ENCODE measurements at places on chromosomes 11 and 22.

- DNase-seq = no peak
These were observed 67.1 kb downstream of the NAV2 start for GRCh38 chr11:19779740-19780139.

DNA sequence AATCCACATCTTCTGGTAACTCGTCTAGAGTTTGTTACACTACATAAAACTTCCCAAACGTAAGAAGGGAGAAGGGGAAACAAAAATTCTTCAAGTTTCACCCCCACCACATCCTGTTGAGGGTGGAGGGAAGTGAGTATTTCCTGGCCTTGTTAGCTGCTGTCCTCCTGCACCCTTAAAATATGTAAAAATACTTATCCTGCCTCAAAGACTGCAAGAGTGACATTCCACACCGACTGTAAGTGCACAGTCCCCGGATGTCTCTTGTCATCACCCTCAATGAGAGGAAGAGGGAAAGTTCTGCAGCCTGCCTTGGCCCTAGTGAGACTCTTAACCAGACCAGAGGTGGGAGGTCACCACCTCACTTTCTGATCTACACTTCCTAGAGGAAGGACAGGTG, 3.3 kb downstream of the TMEM121B start:
- DNase-seq = no peak

GRCh38 chr11:75456596-75457183, 23.7 kb upstream of the KLHL35 start:
- no peak for DNase-seq

- no peak for DNase-seq
These were observed 151.4 kb downstream of the CACNA1I start for GRCh38 chr22:39722032-39722325.

DNA sequence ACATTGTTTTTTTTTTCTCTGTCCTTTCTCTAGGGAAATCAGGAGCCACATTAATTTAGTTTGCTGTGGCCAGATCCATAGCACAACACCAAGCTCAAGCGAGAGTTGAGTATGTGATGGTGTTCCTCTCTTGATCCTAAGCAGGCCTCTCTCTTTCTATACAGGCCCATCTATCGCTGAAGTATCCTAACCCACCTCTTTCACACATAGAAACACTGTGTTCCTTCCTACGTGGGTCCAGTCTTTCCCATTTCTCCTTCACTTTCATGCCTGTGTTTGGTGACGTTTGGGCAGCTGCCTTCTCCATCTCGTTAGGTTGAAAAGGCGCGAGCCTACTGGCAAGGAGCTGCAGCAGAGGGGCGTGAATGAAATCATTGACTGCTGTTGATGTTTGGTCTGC, 2.4 kb downstream of the PACS1 start:
- no peak for DNase-seq

DNA sequence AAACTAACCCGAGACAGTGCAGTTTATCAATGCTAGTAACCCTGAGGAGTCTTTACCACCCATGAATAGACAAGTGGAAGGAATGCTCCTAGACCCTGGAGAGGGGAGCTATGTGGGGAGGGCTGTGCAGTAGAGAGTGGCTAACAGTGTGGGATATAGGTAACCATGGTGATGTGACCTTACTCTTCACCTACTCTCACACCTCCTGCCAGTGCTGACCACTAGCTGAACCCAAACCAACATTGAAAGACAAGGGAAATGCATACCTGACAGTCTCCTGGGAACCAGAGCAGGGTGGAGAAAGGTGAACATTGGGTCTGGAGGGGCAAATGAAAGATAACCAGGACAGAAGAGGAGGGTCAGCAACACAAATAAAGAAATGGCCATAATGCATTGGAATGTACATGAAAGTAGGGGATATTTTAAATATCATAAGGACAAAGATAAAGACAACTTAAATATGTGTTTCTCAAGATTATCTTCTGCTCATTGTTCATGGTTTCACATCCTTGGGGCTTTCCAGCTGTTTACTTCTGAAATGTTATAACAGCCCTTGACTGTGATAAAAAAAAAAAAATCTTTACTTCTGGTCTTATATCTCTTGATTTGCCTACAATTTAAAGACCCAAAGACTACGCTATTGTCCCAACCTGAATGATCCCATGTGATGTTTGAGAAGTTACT, 983.3 kb upstream of the TENM4 start:
- no peak for DNase-seq

DNA sequence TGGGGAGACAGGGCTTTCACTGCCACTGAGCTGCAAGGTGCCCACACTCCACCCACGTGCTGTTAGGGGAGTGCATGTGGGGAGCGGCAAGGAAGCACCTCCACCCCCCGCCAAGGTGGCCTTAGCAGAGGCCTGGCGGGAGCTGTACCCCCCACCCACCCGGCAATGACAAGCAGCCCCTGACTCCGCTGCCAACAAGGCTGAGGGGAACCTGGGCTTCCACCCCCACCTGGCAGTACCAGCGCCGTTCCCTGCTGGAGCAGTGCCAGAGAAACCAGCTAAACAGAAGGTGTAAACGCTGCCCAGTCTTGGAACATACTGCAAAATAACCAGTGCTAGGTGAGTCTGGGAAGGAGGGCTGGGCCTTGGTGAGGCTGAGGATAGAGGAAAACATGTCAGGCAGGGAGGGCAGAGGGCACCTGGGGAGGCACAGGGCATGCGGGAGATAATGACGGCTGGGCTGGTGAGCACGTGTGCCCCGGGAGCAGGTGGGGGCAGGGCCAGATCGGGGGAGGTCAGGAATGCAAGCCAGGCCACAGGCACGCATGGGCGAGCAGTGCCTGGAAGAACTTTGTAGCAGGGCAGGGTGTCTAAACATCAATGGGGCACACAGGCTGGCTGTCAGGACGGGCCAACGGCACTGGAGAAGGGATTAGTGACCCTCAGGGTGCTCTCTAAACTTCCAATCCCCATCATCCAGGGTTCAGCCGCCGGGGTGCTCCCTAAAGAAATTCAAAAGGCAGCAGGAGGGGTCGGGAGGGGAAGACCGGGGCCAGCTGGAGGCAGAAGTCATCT, 6.6 kb downstream of the CERK start:
- DNase-seq = no peak

- no peak for DNase-seq
These were observed 1.2 kb downstream of the KRTAP5-8 start for GRCh38 chr11:71539017-71539416.

DNA sequence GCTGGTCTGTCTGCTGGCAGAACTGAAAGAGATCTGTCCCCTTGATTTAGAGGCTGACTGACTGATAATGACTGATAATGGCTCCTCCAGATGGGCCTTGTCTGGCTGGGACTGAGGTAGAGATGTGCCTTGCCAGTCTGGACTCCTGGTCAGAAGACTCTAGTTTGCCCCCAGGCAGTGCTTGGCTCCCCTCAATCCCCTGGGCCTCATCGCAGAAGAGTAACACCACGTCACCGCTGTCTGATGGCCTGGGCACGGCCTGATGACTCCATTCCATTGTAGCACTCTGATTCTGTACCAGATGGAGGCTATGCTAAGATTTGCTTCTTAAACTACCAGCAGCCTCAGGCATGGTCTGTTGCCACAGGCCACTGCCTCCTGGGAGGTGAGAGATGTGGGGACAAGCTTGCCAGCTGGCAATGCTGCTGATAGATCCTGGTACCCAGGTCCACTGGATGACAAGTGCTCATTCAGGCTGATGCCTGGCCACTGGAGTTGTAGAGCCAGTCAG, 19.1 kb downstream of the CYB5R2 start:
- no peak for DNase-seq

DNA sequence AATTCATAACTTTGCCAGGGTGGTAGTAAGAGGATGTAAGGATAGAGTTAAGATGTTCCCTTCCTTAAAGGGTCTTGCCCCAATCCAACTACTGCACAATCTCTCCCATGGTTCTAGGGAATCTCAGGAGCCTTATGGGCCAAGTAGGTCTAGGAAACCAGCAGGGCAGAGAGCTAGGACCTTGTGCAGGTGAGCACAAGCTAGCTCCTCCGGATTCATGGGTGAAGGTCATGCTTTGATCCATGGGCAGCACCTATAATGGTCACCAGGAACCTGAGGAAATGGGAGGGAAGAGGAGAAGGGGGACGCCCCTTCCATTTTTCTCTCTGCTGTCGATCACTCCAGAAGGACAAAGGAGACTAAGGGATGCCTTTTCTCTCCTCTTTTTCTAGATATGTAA, 16.8 kb downstream of the KCNJ11 start:
- DNase-seq = no peak

DNA sequence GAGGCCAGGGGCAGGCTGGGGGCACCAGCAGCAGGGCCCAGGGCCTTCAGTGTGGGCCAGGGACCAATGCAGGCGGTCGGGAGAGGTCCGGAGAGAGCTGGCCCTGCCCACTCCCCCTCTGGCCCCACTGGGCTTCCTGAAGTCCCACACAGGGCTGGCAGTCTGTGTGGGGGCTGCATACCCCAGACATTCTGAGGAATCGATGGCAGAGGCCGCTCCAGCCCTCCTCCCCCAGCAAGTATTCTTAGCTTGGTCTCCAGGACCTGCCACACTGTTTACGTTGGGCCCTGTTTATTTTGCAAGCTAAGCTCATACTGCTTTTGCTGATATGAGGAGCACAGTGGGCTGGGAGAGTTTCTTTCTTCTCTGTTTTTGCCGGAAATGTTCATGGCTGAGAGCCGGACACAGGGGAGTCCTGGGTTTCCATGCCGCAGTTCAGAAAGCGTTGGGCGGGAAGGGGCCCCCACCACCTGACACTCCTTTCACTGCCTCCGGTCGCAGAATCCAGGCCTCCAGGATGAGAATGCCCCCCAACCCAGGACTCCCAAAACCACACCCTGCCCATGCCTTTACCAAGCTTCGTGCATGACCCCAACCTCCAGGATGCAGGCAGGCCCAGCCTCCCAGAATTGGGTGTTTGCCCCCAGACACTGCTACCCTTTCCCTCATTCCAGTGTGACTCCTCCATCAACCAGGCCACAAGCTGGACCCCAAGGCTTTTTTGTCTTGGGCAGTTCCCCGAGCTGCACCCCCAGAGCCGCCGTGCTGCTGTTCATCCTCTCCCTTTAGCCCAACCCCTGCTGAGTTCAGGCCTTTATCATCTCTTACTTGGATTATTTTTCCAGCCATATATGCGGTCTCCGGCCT, 81.8 kb upstream of the KCNQ1OT1 start:
- no peak for DNase-seq

DNA sequence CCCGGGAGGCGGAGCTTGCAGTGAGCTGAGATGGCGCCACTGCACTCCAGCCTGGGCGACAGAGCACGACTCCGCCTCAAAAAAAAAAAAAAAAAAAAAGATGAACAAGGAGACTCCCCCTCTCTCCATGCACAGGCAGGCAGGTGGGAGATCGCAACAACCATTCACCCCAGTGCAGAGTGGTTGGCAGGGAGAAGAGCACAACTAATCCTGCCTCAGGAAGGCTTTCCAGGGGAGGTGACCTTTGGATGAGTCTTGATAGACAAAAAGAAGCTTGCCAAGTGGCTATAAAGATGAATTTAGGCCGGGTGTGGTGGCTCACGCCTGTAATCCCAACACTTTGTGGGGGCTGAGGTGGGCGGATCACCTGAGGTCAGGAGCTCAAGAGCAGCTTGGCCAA, 30.0 kb downstream of the FLRT1 start:
- no peak for DNase-seq

All from WERI-Rb-1 (cell line).